ENCODE measurements at places on chromosomes 12 and 14.

DNA sequence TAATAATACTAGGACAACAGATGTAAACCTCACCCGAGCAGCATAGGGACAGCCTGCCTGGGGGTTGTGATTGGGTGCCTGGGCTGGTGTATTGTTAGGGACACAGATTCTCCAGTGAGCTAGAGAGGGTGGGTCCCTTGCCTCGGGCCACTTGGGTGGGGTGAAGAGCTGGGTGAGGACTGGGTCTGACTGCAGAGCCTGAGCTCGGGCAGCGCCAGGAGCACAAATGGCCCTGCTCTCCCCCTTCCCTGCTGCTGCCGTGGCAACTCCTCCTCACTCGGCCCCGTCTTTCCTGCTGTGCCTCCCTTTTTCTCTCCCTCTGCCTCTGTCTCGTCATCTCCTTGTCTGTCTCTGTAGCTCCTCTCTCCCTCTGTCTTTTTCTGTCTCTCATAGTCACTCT is 115.4 kb downstream of the GLT1D1 start:
- DNase-seq: peak; percentile 41

DNA sequence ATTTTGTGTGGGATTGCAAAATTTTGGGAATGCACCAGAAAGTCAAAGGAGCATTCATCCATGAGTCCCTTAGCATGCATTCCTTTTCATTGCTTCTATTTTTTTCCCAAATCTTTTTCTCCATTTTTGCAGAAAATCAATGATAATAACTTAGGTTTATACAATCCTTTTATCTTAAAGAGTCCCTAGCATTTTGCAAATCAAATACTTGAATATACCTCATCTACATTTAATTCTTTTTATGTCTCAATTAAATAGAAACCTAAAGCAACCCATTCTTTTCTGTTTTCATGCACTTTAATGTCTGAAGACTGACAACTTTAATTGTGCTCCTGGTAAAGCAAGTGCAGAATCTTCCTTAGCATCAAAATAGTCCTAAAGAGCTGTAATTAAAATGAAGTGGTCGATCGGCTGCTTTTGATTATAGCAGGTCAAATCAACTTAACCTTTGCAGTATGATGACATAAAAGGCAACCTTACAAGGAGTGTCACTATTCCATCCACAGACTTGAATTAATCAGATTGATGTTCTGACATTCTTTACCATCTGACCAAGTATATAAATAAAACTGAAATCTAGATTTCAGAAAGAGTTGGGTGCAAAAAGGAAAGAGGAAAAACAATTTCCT is 168.4 kb downstream of the ALG10B start:
- no peak for DNase-seq

DNA sequence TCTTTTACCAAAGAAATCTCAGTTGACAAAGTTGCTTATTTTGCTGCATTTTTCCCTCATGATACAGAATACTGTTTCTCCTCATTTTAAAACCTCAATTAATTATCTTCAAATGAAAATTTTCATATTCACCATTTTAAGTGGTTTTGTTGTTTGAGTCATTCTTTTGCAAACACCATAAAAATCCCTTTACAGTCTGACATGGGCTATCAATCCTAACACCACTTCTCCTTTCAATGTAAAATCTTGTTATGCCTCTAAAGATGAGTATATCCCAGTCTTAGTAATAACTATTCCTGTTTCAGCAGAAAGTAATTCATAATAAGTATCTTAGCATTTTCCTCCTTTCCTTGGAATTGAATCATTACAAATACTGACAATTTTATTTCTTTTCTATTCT is 192.2 kb downstream of the SYT1 start:
- no peak for DNase-seq

DNA sequence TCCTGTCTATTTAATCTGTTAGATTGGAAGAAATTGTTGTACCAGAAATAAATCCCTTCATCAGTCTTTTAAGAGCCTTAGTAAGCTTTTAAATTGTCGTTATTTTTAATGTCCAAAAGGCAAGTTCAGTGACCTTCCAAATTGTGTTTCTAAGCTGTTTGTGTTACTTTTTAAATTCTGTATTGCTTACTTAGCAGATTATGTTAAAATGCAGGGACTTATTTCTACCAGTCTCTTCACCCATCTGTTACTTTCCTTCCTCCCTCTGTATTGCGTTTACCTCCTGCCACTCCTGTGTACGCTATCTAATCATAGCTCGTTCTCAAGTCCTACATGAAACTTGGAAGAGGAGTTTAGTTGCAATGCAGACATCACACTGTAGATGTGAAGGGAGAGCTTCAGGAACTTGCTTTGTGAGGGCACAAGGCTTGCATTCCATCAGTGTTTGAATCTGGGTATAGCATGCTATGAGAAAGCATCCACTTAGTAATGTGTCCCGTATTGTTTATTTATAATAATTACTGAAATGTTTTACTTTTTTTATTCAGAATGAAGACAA is 406.5 kb upstream of the RGS6 start:
- DNase-seq: no peak

DNA sequence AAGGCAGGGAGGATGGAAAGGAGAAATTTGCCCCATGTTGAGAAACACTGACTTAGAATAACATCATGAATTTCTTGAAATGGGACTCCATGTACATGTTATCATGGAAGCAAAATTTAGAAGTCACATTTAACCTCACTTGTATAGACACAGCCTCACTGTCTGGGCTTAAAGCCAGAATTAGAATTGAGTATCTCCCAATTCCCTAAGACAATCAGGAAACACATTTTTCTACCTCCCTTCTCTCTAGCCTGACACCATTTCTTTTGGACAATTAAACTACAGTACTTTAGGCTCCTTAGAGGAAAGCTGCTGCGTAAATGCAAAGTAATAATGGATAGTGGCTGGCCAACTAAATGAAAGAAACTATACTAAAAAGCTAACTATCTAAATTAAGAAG is 795.5 kb downstream of the C12orf50 start:
- DNase-seq: no peak

GRCh38 chr14:75119056-75119455 is 7.8 kb downstream of the NEK9 start:
- no peak for DNase-seq

GRCh38 chr14:22481546-22481945 is 107.5 kb downstream of the DAD1 start:
- DNase-seq: no peak

- DNase-seq: no peak
These were observed 10.7 kb upstream of the GALNT6 start for GRCh38 chr12:51401900-51402299.

- DNase-seq: no peak
These were observed 646.1 kb downstream of the C12orf50 start for GRCh38 chr12:87382959-87383566.

GRCh38 chr12:70451528-70451927 is 85.4 kb downstream of the KCNMB4 start:
- DNase-seq: no peak

GRCh38 chr14:90039253-90040010 is 22.4 kb upstream of the KCNK13 start:
- no peak for DNase-seq

GRCh38 chr12:132286912-132287311 is 42.5 kb downstream of the GALNT9 start:
- no peak for DNase-seq

DNA sequence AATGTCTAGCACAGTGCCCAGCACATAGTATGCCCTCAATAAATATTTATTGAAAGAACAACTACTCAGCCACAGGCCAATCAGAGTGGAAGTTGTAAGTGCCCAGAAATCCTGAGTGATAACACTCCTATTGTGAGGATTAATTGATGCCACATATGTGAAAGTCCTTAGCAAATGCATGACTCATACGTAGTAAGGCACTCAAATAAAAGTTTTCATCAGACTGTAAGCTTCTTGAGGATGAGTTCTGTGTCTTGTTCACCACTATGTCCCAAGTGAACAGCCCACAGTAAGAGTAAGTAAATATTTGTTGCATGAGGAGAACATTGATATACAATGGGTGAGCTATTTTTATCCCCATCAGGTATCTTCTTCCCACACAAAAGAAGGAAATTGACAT is 24.7 kb upstream of the ANO6 start:
- no peak for DNase-seq

DNA sequence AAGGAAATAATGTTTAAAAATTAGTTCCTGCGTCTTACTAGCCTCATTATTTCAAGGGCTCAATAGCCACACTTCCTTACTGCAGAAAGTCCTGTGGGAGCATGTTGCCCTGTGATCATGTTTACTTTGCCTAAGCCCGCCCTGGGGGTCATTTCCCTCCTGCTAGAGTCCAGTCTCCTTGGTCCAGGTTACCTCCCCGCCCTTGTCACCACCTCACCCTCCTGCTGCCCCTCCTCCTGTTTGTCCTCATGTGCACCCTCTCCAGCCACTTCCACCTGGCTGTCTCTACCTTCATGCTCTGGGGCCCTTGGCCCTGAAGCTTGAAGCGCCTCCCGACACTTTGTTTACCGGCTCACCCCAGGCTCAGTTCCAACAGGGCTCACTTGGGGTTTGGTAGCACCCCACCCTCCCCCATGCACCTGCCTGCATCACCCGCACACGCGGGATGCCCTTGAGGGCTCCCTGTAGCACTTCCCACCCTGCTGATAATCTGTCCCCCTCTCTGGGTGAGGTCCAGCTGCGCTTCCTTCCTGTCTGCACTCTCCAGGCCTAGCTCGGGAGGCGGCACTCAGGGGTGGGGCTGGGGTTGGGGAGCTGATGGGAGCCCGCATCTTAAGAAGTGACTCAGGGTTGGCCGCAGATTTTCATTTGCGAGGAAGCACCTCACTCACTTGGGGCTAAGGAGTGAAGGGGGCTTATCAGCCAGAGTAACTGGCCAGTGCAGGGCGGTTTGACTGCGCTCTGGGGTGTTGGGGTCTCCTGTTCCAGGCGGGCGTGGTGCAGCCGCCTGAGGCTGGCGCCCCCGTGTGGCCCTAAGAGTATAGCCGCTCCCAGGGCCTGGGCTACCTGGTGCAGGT is 40.1 kb downstream of the SMIM41 start:
- peak; percentile 81 for DNase-seq

DNA sequence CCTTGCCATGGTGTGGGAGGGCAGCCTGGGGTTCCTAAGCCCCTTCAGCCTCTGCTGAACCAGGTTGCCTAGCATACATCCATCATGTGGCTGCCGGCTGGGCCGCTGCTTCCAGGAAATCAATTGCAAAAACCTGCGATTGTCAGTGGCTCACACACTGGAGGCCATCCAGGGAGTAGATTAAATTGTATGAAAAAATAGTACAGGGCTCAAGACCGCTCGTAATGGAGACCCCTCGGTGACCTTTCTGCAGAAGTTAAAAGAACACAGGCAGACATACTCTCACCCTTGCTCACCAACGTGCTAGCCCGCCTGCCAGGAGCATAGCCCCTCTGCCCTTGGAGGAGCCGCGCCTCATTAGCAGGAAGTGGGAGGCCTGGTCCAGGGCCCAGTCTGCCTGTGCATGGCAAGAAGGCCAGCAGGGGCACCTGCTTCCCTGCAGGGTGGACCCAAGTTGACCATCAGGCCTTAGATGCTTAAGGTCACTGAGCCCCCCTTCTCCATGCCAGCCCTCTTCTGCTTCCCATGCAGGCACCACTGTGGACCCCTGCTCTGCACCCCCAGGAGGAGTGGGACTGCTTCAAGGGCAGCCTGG is 31.4 kb upstream of the CIPC start:
- DNase-seq: no peak

GRCh38 chr12:18267427-18268099 is 6.2 kb downstream of the PIK3C2G start:
- DNase-seq: no peak

DNA sequence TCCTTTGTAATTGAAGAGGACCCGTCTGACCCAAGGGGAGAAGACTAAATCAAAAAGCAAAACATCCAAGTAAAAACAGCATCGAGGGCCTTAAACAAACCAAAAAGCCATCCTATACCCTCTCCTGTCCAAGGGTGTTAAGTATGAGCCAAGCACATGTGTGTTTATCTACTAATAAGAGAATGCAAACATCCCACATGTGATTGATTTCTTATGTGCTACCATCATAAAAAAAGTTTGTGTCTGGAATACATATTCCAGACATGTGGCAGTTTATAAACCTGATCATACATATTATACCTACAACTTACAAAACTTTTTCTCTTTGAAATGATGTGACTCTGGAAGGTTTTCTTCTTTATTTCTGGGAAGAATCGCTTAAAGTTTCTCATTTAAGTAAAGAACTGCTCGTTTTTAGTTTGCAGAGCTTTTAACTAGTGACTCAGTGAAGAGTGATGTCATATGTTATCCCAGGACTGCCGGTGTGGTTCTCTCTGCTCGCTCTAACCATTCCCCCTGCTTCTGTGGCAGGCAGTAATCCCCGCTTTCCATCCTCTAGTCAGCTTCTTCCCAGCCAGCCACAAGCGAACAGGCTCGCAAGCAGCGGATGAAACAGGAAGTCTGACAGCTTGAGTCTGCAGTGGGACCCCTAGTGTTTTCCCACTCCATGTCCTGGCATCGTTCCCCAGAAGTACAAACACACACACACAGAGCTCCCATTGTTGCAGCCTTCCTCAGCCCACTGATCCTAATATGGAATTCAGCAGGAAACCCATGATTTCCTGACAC is 431 bp upstream of the RHOJ start:
- DNase-seq: no peak

DNA sequence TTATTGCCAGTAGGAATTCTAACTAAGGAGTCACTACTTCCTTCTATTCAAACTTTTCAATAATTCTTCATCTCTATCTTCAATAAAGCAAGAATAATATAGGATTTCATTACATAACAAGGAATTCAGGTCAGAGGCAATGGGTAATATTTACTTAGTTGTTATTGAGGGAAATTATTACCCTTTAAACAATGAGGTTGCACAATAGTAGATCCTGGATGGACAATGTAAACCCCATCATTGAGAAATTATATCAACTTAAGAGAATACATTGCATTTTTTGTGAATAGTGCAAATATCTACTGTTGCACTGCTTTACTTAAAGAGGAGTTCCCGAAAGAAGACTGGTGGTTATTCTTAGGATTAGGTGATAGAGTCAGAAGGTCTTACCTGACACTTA is 43.8 kb downstream of the A2M start:
- DNase-seq: no peak

DNA sequence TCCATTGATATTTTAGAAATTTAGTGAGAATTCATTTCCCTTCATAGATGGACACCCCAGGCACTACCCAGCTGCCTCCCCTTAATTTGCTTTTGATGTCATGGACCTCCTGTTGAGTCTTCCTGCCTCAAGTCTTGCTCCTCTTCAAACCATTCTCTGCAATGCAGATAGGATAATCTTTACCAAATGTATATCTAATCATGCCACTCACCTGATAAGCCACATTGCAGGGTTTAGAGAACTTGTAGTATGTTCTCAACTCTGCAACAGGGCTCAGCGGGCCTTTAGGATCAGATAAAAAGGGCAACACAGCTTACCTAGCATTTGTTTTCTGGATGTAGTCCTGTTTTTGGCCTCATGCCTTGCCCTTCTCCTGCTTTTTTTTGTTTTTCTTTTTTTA is 234.5 kb downstream of the EMP1 start:
- DNase-seq: no peak

DNA sequence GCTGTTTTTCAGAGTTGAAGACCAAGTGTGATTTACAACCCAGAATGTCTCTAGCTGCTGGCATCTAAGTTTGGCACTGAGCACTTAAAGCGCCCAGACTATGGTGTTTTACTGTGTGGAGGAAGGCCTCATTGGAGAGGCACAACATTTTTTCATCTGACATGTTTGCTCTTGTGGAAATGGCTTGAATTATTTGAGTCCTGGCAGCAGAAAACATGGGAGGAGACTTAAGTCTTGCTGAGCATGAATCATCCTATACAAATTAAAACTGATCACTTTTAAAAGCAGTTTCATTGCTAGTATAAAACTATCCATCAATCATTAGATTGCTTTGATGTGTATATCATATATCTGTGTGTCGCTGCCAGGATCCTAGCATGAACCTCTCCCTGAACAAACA is 85.9 kb upstream of the REP15 start:
- DNase-seq: no peak

GRCh38 chr12:25904442-25904841 is 54.0 kb upstream of the RASSF8 start:
- no peak for DNase-seq

All from activated CD4-positive, alpha-beta T cell treated with anti-CD3 and anti-CD28 coated beads, Interleukin-2, amount 10 ng/mL, durations not matched to agents 24 days and 14 days (primary cell).